GM04503 (cell line): ENCODE measurements at places on chromosomes 11 and 22.

DNA sequence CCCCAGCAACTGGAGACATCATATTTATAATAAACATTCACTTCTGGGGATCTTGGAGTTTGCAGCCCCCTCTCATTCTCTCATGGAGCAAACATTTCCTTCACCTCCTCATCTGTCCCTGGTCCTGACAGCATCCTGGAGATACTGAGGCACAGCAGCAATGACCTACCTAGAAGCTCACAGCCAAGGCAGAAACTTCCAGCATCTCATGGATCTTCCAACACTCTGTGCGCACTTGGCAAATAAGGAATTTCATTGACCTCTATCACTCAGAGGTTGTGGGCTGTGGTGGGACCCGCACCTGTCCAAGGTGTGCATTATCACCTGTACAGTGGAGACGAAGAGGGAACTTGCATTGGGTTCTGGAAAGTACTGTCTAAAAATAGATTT is 109.8 kb downstream of the GGTLC2 start:
- DNase-seq = no peak

- DNase-seq = peak; percentile 41
These were observed 6.7 kb upstream of the CAPRIN1 start for GRCh38 chr11:34044664-34045485.

GRCh38 chr11:76623171-76623883 is 47.2 kb downstream of the LRRC32 start:
- no peak for DNase-seq

- no peak for DNase-seq
These were observed 350.1 kb downstream of the CASP12 start for GRCh38 chr11:104547996-104548661.

DNA sequence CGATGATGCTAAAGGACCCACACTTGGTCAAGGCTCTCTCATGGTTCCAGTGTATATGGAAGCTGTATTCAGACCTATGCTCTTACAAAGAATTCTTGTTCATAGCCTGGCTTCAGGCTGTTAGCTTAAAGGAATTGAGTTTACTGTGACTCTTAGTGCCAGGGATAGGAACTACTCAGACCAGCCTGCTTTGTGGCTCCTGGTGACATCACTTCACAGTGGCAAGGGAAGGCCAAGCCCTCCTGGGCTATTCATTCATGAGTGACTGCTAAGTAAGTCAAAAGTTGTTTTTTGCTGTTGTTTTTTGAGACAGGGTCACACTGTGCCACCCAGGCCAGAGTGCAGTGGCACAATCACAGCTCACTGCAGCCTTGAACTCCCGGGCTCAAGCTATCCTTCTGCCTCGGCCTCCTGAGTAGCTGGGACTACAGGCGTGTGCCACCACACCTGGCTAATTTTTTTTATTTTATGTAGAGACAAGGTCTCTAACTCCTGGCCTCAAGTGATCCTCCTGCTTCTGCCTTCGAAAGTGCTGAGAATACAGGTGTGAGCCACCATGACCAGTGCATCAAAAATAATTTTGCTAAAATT is 9.6 kb downstream of the ART5 start:
- DNase-seq = no peak

- no peak for DNase-seq
These were observed at the start of gene C11orf87 for GRCh38 chr11:109421981-109422869. Gene C11orf87 (plus strand): TSS chr11:109422190. CDS start chr11:109423634, 1,444 bp downstream.

- no peak for DNase-seq
These were observed 64.5 kb upstream of the B3GAT1 start for GRCh38 chr11:134476435-134477021.

- DNase-seq = no peak
These were observed 10.6 kb upstream of the GAB2 start for GRCh38 chr11:78428266-78428636.

DNA sequence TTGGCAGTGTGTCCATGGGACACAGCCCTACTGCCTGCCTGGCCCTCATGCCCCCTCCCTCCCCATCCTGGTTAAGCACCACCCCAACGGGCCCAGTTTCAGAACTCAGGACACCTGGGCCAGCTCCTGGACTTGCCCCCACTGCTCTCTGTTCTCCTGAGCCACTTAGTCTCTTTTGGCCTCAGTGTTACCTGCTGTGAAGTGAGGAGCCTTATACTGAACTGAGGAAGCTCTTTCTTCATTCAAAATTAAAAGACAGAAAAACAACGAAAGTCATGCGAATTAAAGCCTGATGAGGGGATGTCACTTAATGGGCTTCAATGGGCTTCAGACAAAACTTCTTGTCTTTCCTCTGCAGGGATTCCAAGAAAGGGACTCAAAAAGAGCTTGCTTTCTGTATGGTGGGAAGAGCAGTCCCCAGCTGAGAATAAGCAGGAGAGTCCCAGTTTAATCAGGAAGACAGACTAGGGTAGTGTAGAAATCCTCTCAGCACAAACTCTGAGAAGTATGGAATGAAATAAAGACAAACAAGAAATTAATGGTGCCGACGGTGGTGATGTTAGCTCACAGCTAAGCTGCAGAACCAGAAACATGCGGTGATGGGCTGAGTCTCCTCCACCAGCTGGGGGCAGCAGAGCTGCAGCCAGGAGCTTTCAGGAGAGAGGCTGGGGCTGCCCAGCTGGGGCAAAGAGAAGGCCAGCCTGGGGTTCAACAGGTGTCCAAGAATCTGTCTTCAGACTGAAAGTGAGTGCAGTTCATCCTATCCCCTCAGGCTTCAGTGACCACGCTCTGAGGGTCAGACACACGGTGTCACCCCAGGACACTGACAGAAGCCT is 101.0 kb downstream of the GGTLC2 start:
- no peak for DNase-seq

GRCh38 chr11:40421208-40421981 is 1038.1 kb downstream of the LRRC4C start:
- no peak for DNase-seq

- no peak for DNase-seq
These were observed 13.0 kb downstream of the SMTN start for GRCh38 chr22:31094021-31094551.

GRCh38 chr11:2699185-2699530 is 636 bp downstream of the KCNQ1OT1 start:
- DNase-seq = no peak

DNA sequence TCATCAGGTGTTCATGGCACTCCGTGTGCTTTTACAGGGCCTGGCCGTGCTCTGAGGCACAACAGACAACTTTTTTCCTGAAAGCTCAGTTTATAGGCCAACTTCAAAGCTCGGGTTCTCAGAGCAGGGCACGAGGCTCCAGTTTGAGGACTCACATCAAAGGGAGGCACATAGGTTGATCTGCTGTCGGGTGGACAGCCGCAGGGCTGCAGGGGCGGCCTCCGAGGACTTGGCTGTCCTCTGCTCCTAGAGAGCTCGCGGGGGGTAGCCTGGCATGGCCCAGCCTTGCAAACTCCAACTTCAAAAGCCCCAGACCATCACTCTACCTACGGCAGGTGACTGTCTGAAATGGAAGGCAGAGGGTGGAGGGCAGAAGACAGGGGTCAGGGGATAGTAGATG is 31.6 kb downstream of the C11orf58 start:
- DNase-seq = no peak

- DNase-seq = no peak
These were observed 24.4 kb downstream of the AASDHPPT start for GRCh38 chr11:106101819-106102218.
